ENCODE measurements at places on chromosomes 12 and 14.

GRCh38 chr12:73677520-73678291 lies 859.9 kb upstream of the ATXN7L3B start:
- no peaks in the 10 kb centered on the region for H3K36me3 ChIP-seq
- no peak overlapping the region for H3K27ac ChIP-seq
- H3K4me1 ChIP-seq: no peaks in the 10 kb centered on the region
- H3K27me3 ChIP-seq: no peaks in the 10 kb centered on the region
- DNase-seq: no peak
- H3K4me3 ChIP-seq: no peak overlapping the region

GRCh38 chr14:35285168-35286002 lies 6.8 kb upstream of the PSMA6 start:
- no peaks in the 10 kb centered on the region for H3K27me3 ChIP-seq
- H3K27ac ChIP-seq: no peak overlapping the region
- no peak overlapping the region for H3K4me3 ChIP-seq
- H3K36me3 ChIP-seq: no peaks in the 10 kb centered on the region
- H3K4me1 ChIP-seq: no peaks in the 10 kb centered on the region

DNA sequence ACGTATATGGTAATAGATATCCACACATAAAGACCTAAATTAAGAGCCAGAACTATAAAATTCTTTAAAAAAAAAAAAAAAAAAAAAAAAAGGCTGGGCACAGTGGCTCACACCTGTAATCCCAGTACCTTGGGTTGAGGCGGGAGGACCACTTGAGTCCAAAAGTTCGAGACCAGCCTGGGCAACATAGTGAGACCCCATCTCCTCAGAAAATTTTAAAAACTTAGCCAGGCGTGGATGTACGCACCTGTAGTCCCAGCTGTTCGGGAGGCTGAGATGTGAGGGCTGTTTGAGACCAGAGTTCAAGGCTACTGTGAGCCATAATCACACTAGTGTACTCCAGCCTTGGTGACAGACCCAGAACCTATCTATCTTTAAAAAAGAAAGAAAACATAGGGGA lies 4.3 kb downstream of the BTBD7 start:
- H3K4me1 ChIP-seq: peaks cover 12% of the 10 kb centered on the region
- DNase-seq: no peak
- no peak overlapping the region for H3K27ac ChIP-seq
- no peak overlapping the region for H3K4me3 ChIP-seq
- H3K36me3 ChIP-seq: peaks cover 14% of the 10 kb centered on the region
- H3K27me3 ChIP-seq: no peaks in the 10 kb centered on the region

DNA sequence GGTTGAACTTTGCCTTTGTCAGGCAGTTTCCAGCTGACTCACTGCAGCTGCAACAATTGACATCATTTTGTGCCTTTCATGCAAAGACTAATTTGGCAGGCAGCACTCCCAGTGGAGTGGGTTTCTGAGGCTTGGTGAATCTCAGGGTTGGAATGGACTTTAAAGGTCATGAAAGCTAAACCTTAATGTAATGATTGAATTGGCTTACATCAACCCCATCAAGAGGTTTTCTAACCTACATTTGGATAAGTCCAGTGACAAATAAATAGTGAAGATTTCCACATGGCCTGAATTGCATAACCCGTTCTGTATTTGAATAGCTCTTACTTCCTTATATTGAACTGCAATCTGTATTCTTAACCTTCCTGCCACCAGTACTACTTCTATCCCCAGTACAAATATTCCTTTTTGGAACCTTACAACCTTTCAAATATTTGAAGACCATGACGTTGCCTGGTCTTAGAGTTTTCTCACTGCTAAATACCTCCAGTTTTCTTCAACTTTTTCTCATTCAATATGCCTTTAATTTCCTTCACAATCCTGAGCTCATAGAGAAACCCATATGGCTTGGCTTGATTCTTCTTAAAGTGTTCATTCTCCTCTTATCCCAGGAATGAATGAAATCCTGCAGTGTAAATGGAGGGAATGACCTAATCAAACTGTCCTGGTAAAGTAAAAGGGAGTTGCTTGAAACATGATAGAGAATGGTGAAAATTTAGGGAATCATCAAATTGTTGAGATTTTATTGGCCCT lies 168.1 kb upstream of the NOVA1 start:
- no peak for DNase-seq
- no peak overlapping the region for H3K4me3 ChIP-seq
- no peak overlapping the region for H3K27ac ChIP-seq
- H3K36me3 ChIP-seq: no peaks in the 10 kb centered on the region

DNA sequence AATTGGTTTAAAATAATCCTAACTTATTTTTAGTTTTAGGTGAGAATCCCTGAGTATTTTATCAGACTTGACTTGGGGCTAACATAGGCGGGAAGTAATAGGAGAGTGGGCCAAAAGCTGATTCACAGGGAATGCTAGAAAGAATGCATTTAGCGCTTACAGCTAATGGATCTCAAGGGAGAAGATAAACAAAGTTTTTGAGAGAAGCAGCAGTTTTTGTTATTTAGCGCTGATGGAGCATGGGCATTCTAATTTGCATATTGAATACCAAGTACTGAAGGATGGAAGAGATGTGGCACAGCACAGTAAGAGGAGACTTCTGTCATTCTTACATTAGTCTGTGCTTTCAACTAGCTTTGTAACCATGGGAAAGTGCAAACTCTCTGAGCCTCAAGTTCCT lies 436.0 kb upstream of the FBXO33 start:
- H3K27ac ChIP-seq: no peak overlapping the region
- no peak for DNase-seq
- no peak overlapping the region for H3K4me3 ChIP-seq

DNA sequence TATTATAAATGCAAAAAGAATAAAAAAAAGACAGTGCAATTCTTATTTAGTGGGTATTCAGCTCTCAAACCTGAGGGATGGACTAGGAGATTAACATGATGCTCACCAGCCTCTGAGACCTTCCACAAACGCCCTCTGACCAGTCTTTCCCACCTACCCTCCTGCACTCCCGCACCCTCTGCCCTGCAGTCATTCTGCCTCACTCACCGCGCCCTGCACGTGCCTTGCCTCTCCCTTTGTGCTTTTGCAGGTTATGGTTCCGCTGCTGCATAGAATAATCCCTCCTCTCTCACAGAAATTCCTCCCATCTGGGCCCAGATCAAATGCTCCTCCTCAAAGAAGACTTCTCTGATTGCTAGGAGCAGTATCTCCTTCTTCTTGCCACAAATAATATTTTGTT lies 28.5 kb upstream of the TMCC3 start:
- DNase-seq: no peak
- no peaks in the 10 kb centered on the region for H3K4me1 ChIP-seq
- no peaks in the 10 kb centered on the region for H3K27me3 ChIP-seq
- H3K36me3 ChIP-seq: no peaks in the 10 kb centered on the region

- no peak overlapping the region for H3K27ac ChIP-seq
- H3K27me3 ChIP-seq: no peaks in the 10 kb centered on the region
- peaks cover 78% of the 10 kb centered on the region for H3K36me3 ChIP-seq
- no peak for DNase-seq
- peaks cover 9% of the 10 kb centered on the region for H3K4me1 ChIP-seq
Observed at GRCh38 chr12:124464830-124465229, 102.6 kb downstream of the NCOR2 start.

DNA sequence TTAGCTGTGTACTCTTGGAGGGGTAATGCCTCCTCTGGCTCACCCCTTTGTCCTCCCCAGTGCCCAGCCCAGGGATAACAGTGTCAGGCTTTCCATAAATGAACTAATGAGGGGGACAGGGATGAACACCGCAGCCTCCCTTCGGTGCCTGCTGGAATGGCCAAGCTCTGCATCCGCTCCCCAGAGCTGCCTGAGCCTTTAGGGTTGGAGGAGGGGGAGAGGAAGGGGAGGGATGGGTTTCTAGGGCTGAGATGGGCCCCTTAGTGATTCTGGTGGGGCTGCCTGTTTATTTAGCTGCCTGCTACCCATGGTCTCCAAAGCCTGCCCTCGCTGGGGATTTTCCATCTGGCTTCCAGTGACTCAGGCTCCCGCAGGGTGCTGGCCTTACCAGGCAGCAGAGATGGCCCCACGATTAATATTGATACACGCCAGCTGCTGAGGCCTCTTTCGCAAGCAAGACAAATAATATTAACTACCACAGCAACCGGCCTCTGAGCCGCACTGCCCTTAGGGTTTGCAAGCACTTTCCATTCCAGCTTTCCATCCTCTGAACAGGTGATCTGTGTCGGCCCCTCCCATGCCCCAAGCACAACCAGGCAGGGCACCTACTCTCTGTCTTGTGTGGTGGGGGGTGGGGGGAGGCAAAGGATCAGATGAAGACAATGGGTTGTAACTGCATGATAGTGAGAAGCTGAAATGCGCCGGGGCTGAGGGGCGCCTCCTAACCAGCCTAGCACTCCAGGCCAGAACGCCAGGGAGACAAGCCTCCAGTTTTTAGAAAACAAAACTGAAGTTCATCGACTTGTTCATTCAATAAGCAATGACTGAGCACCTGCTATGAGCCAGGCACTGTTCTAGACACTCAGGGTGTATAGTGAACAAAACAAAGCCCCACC lies 56.7 kb downstream of the C14orf132 start:
- no peak overlapping the region for H3K4me3 ChIP-seq
- peaks cover 13% of the 10 kb centered on the region for H3K4me1 ChIP-seq
- DNase-seq: no peak
- no peaks in the 10 kb centered on the region for H3K36me3 ChIP-seq

DNA sequence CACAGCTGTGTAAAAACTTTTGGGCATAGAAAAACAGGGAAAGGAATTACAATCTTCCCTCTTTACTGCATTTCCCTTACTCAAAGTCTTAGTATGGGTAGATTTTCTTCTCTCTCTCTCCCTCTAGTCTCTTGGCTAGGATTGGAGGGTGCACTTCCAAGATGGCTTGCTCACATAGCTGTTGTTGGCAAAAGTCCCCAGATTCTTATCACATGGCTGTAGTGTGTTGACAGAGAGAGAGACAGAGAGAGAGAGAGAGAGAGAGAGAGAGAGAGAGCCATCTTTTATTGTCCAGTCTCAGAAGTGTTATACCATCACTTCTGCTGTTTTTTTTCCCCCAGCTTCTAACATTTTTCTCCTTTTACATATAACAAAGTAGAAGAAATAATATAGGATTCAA lies 6.3 kb upstream of the OR4E2 start:
- no peaks in the 10 kb centered on the region for H3K27me3 ChIP-seq
- DNase-seq: no peak
- H3K4me3 ChIP-seq: no peak overlapping the region
- H3K27ac ChIP-seq: no peak overlapping the region
- no peaks in the 10 kb centered on the region for H3K4me1 ChIP-seq

GRCh38 chr12:34396006-34396860 lies 373.9 kb downstream of the ALG10 start:
- no peak overlapping the region for H3K4me3 ChIP-seq
- no peaks in the 10 kb centered on the region for H3K36me3 ChIP-seq
- DNase-seq: no peak

GRCh38 chr14:64035143-64035542 lies 182.3 kb downstream of the SYNE2 start:
- H3K27me3 ChIP-seq: no peaks in the 10 kb centered on the region
- H3K27ac ChIP-seq: no peak overlapping the region
- H3K4me1 ChIP-seq: peaks cover 13% of the 10 kb centered on the region
- peak; percentile 22 for DNase-seq
- 0 out of 2 replicates have a peak, but pooled peaks cover 3% of the 10 kb centered on the region for H3K36me3 ChIP-seq

GRCh38 chr12:80580254-80580653 lies 127.2 kb upstream of the MYF6 start:
- no peaks in the 10 kb centered on the region for H3K27me3 ChIP-seq
- H3K4me3 ChIP-seq: peak overlapping the region; percentile 29
- no peak for DNase-seq
- H3K36me3 ChIP-seq: no peaks in the 10 kb centered on the region

GRCh38 chr12:88351146-88351545 lies 209.0 kb downstream of the TMTC3 start:
- H3K4me1 ChIP-seq: no peaks in the 10 kb centered on the region
- H3K27ac ChIP-seq: no peak overlapping the region
- no peak overlapping the region for H3K4me3 ChIP-seq
- DNase-seq: no peak
- no peaks in the 10 kb centered on the region for H3K27me3 ChIP-seq

DNA sequence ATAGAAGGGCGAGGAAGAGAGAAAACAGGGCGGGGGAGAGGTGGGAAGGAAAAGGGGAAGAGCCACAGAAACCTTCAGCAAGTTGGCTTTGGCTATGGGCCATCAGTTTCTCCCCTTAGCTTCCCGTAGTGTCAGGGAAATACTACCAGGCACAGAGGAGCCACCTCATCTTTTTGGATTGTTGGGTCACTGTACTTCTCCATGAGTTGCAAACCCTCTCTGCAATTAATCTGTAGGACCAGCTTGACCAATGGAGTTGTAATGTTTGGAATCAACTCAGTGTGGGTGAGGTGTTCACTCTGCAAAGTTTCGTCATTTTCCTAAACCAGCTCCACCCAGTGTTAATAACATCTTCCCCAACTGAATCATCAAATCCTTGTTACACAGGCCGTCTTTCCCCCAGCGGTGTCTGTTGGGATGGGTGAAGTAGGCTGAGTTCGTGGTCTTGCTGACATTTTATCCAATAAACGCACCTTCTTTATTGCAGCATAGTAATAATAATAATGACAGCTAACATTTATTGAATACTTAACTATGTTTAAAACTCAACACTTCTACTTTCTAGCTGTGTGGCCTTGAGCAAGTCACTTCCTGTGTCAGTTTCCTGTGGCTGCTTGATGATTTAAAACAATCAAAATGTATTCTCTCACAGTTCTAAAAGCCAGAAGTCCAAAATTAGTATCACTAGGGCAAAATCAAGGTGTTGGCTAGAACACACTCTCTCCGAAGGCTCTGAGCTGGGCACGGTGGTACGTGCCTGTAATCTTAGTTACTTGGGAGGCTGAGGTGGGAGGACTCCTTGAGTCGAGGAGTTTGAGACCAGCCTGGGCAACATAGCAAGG lies 8.1 kb upstream of the GLTP start:
- no peaks in the 10 kb centered on the region for H3K27me3 ChIP-seq
- H3K36me3 ChIP-seq: no peaks in the 10 kb centered on the region
- H3K4me3 ChIP-seq: no peak overlapping the region
- peak; percentile 78 for DNase-seq
- peak overlapping the region; percentile 90 for H3K27ac ChIP-seq

- peaks cover 9% of the 10 kb centered on the region for H3K27me3 ChIP-seq
- H3K4me3 ChIP-seq: no peak overlapping the region
- no peak for DNase-seq
- no peaks in the 10 kb centered on the region for H3K36me3 ChIP-seq
Observed at GRCh38 chr12:131384544-131384855, 326.4 kb upstream of the SFSWAP start.

GRCh38 chr12:55741931-55742680 lies 816 bp upstream of the GDF11 start:
- H3K27me3 ChIP-seq: no peaks in the 10 kb centered on the region
- H3K36me3 ChIP-seq: no peaks in the 10 kb centered on the region
- peak overlapping the region; percentile 35 for H3K4me3 ChIP-seq
- peaks cover 19% of the 10 kb centered on the region for H3K4me1 ChIP-seq
- DNase-seq: no peak

Measured in SJSA1 (cell line).